ENCODE measurements at places on chromosomes 2 and 18. TPM values are rescaled to one million over a fixed set of nuclear protein-coding genes. Genes with fewer than 3 reads are reported as not detected.

Gene TUBA4B
- total RNA-seq = 0.28 TPM

Gene FOXI3
- total RNA-seq = not detected

Gene MC2R
- not detected for total RNA-seq

Gene MAP3K20
- 30.7 TPM for total RNA-seq

Gene CYP27C1
- total RNA-seq = 4.7 TPM

Gene RAB6D
- not detected for total RNA-seq

Gene ABCG5
- total RNA-seq = not detected

Gene NPPC
- total RNA-seq = 0.31 TPM

Gene GKN1
- total RNA-seq = 0.56 TPM

Gene XRCC5
- total RNA-seq = 179 TPM

Gene APOB
- not detected for total RNA-seq

Gene MYO3B
- not detected for total RNA-seq

Gene HOXD3
- 0.20 TPM for total RNA-seq

All from A549 treated with Mapracorat at 1 μM for 4 hours (cell line).